ENCODE measurements at places on chromosomes 11 and 22. TPM values are rescaled to one million over a fixed set of nuclear protein-coding genes. Genes with fewer than 3 reads are reported as not detected.

RIMBP3C gene
- not detected for total RNA-seq

VSIG2 gene
- total RNA-seq: not detected

HBG1 gene
- 278 TPM for total RNA-seq

SLC22A25 gene
- total RNA-seq: not detected

SVIP gene
- 7.5 TPM for total RNA-seq

CD3E gene
- not detected for total RNA-seq

IL17REL gene
- not detected for total RNA-seq

MMP13 gene
- total RNA-seq: not detected

BAIAP2L2 gene
- not detected for total RNA-seq

KCNJ1 gene
- total RNA-seq: 2.6 TPM

OR6T1 gene
- 1.2 TPM for total RNA-seq

CD248 gene
- 20.7 TPM for total RNA-seq

DNA sequence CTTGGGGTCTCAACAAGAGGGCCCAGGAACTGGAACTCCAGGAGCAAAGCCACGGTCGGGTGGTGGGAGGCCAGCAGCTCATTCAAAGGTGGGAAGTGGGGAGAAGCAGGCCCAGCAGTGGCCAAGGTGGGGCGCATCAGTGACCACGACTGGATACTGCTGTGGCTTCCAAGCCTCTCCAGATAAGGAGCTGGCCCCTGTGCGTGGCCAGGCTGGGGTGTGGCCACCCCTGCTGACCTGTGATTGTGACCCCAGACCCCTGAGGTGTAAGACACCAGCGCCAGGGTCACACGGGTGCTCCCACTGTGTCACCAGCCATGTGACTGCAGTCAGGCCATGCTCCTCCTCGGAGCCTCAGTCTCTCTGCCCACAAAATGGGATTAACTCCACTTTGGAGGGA, 20.3 kb downstream of the A4GALT start:
- DNase-seq: no peak

DNA sequence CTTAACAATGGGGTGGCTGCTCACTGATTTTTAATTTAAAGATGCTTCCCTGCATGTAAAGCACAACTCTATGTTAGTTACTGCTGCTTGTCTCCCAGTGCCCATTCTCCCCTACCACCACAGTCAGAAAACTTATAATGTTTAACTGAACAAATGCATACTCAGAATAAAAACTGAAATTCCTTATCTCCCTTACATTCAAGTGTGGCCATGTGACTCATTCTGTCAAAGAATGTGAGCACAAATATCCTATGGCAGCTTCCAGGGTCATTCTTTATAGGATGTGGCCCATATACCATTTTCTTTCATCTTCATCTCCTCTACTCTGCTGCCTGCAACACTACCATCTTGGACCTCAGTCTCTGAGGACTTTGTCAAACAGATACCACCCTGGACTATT, 374.8 kb downstream of the DYNC2H1 start:
- no peak for DNase-seq

DNA sequence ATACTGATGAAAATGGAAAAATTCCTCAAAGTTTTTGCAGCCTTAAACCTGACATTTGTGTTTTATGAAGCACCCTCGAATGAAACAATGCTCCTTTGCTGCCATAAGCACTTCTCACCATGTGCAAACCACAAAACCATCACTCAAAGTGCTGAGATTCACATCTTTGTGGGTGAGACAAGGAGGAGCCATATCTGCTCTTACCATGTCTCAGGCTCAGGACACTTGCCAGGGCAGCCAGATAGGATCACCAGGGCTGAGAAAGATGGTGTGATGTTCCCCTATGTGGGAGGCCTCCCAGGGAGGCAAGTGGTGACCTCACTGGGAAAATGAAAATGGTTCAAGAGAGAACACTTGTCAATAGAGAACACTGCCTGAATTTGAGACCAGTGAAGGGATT, 120.4 kb downstream of the CCDC34 start:
- no peak for DNase-seq

DNA sequence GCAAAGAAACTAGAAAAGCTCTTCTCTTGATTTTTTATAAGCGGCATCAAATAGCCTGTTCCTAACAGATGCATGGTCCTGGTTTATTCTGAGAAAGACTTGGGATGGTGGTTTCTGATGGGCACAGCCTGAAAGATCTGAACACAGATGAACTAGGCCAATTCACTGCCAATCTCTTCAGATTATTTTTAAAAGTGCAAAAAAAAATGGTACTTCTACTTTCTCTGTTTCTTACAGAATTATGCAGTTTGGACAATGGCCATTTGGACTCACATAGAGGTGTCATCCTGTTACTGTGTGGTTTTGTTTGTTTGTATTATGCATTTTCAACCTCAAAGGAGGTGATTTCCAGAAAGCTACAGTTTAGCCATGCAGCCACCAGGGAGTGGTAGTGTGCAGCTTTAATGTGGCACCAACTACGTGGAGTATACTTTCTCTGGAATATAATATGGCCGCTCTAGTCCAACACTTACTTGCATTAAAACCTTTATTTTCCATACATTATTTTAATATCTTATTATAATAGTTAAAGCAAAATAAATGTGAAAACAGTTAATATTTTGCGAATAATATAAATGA, 469.8 kb upstream of the KIRREL3 start:
- no peak for DNase-seq

- DNase-seq: no peak
Measured at GRCh38 chr11:117824571-117825537, at the start of gene FXYD2. Gene FXYD2, minus strand, starts transcription at chr11:117824744. Its CDS starts 66 bp downstream, at chr11:117824678.

GRCh38 chr22:17884893-17885292, 110.6 kb upstream of the BID start:
- DNase-seq: no peak

- DNase-seq: no peak
Measured at GRCh38 chr11:111334532-111335502, 36.5 kb downstream of the POU2AF3 start.

DNA sequence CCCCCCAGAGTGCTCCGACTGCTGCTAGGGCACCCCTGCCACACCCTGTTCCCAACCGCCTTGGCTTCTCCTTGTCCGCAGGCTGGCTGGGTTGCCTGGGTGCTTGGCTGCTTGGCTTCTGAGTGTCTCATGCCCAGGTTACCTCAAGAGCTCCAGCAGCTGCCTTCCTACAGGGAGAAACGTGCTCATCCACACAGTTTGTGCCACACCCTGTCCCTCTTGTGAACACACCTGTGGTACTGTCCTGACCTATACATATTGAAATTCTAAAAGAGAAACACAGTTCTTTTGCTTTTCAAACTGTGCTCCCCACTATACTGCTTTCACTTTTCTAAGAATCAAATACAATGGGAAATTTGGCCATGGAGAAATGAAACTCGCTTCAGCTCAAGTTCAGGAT, 191.4 kb downstream of the DBX1 start:
- no peak for DNase-seq

DNA sequence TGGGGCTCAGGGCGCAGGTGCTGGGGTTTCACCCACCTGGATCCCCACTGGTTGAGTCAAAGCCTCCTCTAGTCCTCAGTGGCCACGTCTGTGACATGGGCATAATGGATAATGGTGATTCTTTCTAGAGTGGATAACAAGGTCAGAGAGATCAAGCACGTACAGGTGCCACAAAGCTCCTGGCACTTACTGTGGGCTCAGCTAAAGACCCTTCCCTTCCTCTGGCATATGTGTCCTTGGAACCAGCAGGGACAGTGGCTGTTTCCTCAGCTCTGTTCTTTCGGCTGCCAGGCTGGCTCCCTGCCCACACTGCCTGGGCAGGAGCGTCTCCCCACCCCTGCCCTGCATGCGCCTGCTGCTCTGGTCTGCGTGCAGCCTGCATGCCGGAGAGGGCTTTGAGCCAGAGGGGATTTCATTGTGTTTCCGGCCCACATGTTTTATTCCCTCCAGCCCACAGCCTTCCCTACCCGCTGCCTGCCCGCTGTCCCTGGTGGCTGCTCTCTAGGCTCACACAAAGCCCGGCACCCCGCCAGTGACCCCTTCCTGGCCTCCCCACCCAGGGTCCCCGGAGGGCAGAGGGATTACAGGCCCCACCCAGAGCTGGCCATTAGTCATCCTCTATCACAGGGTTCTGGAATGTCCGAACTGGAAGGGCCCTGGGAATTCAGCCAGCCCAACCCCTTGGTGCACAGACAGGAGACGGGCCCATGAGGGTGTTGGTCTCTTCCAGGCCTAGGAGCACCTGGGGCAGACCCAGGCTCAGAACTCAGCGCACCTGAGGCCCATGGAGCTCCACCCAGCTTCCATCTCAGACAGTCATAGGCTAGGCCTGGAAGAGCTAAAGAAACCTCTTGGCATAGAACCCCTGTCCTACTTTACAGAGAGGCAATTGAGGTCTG, 55.3 kb upstream of the GCAT start:
- DNase-seq: peak; percentile 96

DNA sequence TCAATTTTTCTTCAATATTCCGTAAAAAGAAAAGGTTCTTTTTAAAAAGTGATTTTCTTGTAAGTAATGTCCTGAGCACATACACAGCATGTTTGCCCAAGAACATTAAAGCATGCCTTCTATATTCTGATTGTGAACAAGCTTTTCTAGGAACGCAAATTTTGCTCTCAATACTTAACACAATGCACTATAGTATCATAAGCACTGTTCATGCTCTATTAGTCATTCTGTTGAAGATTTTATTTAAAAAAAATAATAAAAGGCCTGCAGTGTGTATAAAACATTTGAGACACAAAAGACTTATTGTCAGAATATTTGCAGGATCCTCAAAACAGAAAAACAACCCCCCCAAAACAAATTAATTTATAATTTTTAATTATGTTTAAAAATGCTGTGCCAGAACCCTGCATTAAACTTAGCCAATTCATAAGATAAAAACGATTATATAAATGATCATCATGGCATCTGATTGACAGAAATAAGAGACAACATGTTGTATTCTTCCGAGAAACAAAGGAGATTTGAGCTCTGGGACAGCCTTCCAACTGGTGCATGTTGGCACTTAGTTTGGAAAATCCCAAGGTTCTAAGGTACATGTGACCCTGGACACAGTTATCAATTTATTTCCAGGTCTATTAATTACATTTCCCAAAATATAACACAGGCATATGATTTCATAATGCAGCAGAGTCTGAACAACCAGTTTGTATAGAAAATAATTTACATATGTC, 13.1 kb downstream of the MTMR2 start:
- DNase-seq: no peak

GRCh38 chr22:19331474-19331873, 40.0 kb upstream of the CLTCL1 start:
- DNase-seq: no peak

- no peak for DNase-seq
Measured at GRCh38 chr11:12222055-12222792, 111.8 kb downstream of the MICAL2 start.

DNA sequence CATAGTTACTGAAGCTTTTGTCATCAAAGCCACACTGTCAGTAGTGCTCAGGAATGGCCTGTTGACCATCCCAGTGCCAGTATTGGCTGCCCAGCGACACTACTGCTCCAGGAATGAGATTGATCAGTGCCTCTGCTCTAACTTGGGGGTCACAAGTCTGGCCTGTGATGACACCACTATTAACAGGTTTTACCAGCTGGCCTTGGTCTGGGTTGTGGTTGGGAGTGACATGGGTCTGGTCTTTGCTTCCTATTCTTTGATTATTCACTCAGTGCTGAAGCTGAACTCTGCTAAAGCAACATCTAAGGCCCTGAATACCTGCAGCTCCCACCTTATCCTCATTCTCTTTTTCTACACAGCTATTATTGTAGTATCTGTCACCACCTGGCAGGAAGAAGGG, 21.5 kb downstream of the OR56B4 start:
- DNase-seq: no peak

GRCh38 chr11:66159324-66159984, 89.4 kb downstream of the PACS1 start:
- no peak for DNase-seq

GRCh38 chr11:11942668-11943067, 65.8 kb downstream of the DKK3 start:
- no peak for DNase-seq

- DNase-seq: no peak
Measured at GRCh38 chr11:396511-396947, 2.5 kb downstream of the PKP3 start.

DNA sequence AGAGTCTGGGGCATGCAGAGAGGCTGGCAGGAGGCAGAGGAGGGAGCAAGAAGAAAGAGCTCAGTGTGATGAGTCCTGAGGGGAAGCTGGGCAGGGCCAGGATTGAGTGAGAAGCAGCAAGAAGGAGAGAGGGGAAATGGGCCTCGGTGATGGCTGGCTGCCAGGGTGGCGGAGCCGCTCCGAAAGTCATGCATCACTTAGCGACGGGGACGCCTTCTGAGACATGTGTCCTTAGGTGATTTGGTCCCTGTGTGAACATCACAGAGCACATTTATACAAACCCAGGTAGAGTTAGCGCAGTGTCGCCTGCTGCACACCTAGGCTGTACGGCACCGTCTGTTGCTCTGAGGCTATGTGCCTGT, 15.1 kb downstream of the TBC1D22A start:
- no peak for DNase-seq

Measured in umbilical cord (tissue), 2 donors.